ENCODE measurements at places on chromosomes 3 and 15. TPM values are rescaled to one million over a fixed set of nuclear protein-coding genes. Genes with fewer than 3 reads are reported as not detected.

Gene ABHD10
- 34.6 TPM for total RNA-seq

Gene CPEB1
- total RNA-seq = 3.1 TPM

Gene SAMMSON
- total RNA-seq = 0.27 TPM

Gene FOXB1
- not detected for total RNA-seq

Gene SIDT1
- total RNA-seq = 0.89 TPM
